ENCODE measurements at places on chromosomes 2 and 18.

- no peak for DNase-seq
These were observed 11.9 kb downstream of the LRRFIP1 start for GRCh38 chr2:237639052-237639835.

- DNase-seq = no peak
These were observed 17.1 kb downstream of the THAP4 start for GRCh38 chr2:241619597-241620418.

DNA sequence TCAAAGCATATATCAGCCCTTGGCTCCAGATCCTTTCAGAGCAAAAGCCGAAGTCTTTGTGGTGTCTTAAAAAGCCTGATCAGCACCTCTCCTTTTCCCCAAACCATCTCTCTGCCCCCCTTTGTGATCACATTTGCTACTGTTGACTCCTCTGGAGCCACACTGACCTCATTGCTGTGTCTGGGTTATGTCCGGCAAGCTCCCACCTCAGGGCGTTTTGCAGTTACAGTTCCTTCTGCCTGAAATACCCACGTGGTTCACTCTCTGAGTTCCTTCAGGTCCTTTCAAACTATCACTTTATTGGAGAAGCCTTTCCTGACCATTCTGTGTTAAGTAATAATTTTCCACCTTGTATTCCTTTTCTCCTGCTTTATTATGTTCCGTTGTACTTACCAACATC lies 11.8 kb downstream of the C2orf69 start:
- no peak for DNase-seq

DNA sequence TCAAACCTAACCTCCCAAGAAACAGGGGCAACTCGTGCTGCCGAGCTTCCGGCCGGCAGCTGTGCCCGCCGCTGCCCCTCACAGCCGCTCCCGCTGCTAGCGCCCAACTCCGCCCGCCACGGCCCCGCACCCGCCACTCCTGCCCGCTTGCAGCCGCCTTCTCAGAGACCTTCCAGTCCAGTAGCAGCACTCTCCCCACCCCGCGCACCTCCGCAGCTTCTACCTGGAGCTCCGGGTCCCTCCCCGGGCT lies 722 bp upstream of the C2orf15 start:
- DNase-seq = no peak

DNA sequence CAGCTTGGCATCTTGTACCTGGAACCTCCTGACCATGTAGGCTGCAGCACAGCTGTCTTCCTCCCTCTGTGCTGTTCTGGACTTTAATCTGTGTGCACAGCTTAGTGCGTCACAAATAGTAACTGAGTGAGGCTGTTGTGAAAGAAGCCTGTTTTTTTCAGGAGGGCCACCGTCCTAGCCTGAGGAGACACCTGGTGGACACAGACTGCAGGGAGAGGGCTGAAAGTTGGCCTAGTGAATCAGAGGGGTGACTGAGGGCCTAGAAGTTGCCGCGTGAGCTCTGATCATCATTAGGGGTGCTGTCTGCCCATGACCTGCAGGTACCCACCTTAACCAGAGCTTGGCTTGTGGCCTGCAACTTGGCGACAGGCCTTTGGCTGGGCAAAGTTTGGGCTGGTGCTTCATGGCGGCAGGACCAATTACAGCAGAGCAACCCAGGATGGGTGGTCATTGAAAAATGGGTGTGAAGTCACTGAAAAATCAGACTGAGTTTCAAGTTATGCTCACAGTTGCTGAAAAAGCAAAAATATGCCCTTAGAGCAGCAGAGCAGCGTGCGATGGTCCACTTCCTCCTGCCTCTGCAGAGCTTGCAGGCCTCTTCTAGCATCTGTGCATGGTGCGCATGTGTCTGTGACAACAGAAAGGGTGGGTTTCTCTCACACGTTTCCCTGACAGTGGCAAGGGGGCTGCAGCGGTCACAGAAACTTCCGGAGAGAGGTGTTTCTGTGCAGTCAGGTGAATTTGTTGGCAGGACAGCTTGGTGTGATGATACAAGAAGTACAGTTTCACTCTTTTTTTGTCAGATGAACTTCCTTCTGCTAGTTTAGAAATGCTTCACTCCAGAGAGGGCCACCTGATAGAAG lies 9.6 kb downstream of the GDF7 start:
- DNase-seq = no peak

GRCh38 chr2:120868366-120868765 lies 132.7 kb downstream of the GLI2 start:
- no peak for DNase-seq

DNA sequence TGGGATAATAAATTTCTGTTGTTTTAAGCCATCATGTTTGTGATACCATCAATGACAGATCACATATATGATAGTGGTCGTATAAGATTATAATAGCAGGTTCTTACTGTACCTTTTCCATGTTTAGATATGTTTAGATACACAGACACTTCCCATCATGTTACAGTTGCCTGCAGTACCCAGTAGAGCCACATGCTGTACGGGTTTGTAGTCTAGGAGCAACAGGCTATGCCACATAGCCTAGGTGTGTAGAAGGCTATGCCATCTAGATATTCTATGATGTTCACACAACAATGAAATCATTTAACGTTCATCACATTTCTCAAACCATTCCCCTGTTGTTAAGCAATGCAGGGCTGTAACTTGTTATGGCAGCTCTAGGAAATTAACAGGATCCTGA lies 132.9 kb upstream of the SH3BP4 start:
- DNase-seq = no peak

- peak; percentile 16 for DNase-seq
These were observed 69.6 kb downstream of the PHLPP1 start for GRCh38 chr18:62784966-62785413.

DNA sequence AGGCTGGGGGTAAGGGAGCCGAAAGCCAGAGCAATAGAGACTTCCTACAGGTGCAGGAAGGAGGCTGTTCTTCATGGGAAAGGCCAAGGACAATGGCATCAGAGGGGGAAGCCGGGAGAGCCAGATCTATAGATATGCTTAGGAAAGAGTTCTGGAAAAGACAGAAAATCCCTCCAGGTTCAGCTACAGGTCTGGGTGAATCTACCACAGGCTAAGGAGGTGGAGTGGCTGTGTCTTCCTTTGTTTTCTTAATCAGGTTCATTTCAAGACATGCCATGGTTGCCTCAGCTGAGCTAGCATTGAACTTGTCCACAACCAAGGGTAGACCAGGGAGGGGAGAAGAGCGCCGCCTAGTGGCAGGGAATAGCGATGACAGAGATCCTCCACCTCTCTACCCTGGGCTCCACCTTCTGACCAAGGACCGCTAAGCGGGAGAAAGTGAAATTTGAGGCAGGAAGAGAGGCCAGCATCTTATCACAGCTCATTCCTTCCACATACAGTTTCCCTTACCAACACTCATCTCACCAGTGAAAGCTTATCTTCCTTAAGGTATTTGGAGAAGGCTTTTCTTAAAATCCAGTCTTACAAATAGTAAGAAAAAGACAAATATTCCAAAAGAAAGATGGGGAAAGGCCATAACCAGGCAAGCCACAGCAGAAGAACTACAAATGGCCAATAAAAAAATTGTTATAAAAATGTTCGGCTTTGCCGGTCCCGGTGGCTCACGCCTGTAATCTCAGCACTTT lies 74.2 kb downstream of the VIT start:
- DNase-seq = no peak

DNA sequence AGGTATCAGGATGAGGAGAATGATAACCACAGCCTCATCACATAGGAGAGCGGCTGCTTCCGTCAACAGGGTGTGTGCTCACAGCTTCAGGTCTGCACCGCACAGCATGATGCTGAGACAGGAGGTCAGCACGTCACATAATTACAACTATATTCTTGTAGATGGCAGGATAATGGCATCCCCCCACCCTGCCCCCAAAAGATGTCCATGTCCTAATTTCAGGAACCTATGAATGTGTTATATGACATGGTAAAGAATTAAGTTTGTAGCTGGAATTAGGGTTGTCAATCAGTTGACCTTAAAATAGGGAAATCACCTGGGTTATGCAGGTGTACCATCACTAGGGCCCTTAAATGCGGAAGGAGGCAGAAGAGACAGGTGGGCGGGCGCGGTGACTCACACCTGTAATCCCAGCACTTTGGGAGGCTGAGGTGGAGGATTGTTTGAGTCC lies 73.9 kb downstream of the ARL4C start:
- DNase-seq = no peak

DNA sequence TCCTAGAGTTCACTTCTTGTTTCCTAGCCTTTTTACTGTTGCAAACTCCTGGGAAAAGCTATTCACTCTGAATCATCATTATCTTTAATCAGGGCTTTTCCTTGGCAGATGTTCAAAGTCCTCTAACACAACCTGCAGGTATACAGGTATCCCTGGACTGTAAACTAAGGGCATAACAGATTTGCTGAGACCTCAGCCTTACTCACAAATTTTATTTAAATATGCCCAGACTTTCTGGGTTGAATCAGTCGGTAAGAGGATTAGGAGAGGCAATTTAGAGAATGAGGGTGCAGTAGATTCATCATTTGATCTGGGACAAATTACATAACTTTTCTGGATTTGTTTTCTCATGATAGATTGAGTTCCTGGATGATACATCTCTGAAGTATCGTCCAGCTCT lies 217.8 kb upstream of the STON1 start:
- no peak for DNase-seq

- no peak for DNase-seq
These were observed 47.0 kb upstream of the TTC39C start for GRCh38 chr18:23967321-23968089.

GRCh38 chr18:48896326-48896874 lies 54.4 kb downstream of the SMAD7 start:
- DNase-seq = no peak

- DNase-seq = no peak
These were observed 109.1 kb downstream of the RIF1 start for GRCh38 chr2:151518802-151519201.

DNA sequence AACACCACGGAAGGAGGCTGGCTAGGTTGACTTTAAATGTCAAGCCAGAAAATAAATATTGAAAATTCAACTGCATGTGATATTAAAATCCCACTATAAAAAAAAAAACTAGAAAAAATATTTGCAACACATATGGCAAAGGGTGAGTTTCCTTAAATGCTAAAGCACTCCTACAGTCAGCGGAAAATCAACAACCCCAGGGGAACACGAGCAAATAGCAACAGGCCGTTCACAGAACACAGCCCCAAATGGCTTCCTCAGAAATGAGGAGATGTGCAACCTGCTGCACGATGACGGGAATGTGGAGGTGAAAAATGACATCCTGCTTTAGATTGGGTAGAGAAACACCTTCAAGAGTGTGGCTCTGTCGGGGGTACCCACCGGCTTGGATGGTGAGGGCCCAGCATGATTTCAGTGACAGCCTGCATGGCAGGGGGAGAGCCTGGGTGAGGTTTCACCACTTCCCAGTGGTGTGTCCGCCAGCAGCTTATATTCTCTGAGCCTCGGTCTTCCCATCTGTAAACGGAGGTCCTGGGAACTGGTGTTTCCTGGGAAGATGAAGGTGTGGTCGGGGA lies 157.9 kb upstream of the GLI2 start:
- no peak for DNase-seq

GRCh38 chr2:214807653-214808052 lies 1.8 kb downstream of the BARD1 start:
- DNase-seq = no peak

GRCh38 chr2:230023313-230023712 lies 45.4 kb downstream of the SLC16A14 start:
- DNase-seq = no peak

GRCh38 chr2:230956827-230957755 lies 32.0 kb upstream of the GPR55 start:
- DNase-seq = no peak
